ENCODE measurements at places on chromosomes 3 and 15.

- DNase-seq = no peak
These were observed 19.5 kb downstream of the TRAK1 start for GRCh38 chr3:42110631-42111030.

GRCh38 chr3:64213224-64213878 lies 11.9 kb downstream of the PRICKLE2 start:
- no peak for DNase-seq

DNA sequence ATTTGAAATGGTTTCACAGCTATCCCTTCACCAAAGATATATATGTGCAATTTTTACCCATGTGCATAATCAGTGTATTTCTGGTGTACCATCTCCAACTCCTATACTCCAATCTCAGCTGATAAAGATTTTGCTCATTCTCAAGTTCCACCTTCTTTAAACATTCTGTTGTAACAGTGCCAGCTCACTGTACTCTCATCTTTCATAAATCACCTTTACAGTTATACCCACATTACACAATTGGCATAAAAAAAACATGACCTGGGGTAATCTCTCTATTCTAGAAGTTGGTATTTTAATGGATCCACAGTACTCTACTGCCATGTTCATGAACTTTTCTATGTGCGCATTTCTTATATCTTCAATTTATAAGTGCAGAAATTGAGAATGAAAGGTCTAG lies 339.9 kb upstream of the DPH6 start:
- no peak for DNase-seq

GRCh38 chr3:132445817-132446216 lies 28.5 kb downstream of the DNAJC13 start:
- no peak for DNase-seq
